ENCODE measurements at places on chromosomes 6 and 20. TPM values are rescaled to one million over a fixed set of nuclear protein-coding genes. Genes with fewer than 3 reads are reported as not detected.

Gene SLC26A8
- polyA plus RNA-seq = not detected

Gene PRELID3B
- 53.1 TPM for polyA plus RNA-seq

Gene ADGB
- polyA plus RNA-seq = not detected

Gene TMEM14B
- polyA plus RNA-seq = 80.8 TPM

Gene GPR31
- not detected for polyA plus RNA-seq

Gene C20orf202
- polyA plus RNA-seq = not detected

- DNase-seq = no peak
These were observed 37.9 kb downstream of the PREX1 start for GRCh38 chr20:48789781-48790472.

DNA sequence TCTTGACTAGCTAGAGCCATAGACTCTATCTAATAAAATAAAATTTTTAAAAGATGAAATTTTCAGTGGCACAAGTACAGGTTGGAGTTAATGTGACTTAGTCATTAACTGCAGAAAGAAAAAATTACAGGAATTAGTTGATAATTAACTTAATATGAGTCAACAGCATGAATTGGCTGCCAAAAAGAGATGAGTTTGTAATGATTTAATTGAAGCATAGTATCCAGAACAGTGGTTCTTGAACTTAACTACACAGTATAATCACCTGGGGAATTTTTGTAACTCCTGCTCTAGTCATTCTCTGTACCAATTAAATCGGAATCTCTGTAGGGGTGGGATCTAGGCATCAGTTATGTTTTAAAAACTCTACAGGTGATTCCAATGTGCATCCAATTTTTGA, 46.3 kb upstream of the HMGN3 start:
- no peak for DNase-seq

GRCh38 chr20:36519012-36519719, 22.2 kb upstream of the MYL9 start:
- DNase-seq = no peak

- DNase-seq = no peak
These were observed 165.3 kb downstream of the ZMYND8 start for GRCh38 chr20:47191074-47191673.

GRCh38 chr6:105769987-105770386, 316.1 kb upstream of the PRDM1 start:
- no peak for DNase-seq
